Activated naive CD4-positive, alpha-beta T cell treated with anti-CD3 and anti-CD28 coated beads, Interleukin-2, amount 10 ng/mL, durations not matched to agents 7 days and 5 days (primary cell): ENCODE measurements at places on chromosomes 4 and X.

GRCh38 chrX:1903236-1903935, 288.5 kb downstream of the ASMT start:
- no peak overlapping the region for H3K4me3 ChIP-seq
- no peak for DNase-seq
- no peaks in the 10 kb centered on the region for H3K36me3 ChIP-seq
- H3K27ac ChIP-seq: no peak overlapping the region

DNA sequence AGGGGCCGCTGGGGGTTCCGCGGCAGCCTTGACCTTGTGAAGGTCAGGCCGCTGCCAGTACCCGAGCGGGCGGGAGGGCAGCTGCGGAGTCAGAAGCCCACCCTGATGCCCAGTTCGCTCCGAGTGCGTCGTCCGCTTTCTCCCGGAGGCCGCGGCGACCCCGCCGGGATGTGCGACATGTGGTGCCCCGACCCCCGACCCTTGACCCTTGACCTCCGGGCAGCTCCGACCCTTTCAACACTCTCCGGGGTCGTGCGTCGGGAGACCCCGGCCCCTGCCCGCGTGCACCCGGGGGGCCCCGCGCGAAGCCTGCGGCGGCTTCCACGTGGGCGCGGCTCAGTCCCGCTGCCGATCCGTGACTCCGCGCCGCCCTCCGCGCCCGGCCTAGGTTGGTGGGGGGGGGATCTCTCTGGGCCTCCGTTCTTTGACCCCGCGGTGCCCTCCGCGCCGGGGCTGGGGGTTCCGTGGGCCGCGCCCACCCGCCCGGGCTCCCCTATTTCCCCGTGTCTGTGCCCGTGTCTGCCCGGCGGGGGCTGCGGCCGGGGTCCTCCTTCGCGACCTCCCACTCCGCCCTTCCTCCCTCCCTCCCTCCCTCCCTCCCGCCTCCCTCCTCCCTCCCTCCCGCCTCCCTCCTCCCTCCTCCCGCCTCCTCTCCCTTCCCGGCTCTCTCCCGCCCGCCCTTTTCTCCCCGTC, 609 bp upstream of the SLC25A6 start:
- H3K27ac ChIP-seq: peak overlapping the region; percentile 97
- no peaks in the 10 kb centered on the region for H3K27me3 ChIP-seq
- peak overlapping the region; percentile 90 for H3K4me3 ChIP-seq
- DNase-seq: no peak

- H3K4me1 ChIP-seq: peaks cover 33% of the 10 kb centered on the region
- no peak overlapping the region for H3K4me3 ChIP-seq
- H3K27ac ChIP-seq: no peak overlapping the region
- no peaks in the 10 kb centered on the region for H3K36me3 ChIP-seq
These were observed 4.0 kb downstream of the PRPS1 start for GRCh38 chrX:107632346-107632745.

GRCh38 chr4:27215220-27215826, 354.7 kb downstream of the STIM2 start:
- no peaks in the 10 kb centered on the region for H3K4me1 ChIP-seq
- H3K27ac ChIP-seq: no peak overlapping the region
- no peak overlapping the region for H3K4me3 ChIP-seq
- DNase-seq: no peak
- no peaks in the 10 kb centered on the region for H3K27me3 ChIP-seq

DNA sequence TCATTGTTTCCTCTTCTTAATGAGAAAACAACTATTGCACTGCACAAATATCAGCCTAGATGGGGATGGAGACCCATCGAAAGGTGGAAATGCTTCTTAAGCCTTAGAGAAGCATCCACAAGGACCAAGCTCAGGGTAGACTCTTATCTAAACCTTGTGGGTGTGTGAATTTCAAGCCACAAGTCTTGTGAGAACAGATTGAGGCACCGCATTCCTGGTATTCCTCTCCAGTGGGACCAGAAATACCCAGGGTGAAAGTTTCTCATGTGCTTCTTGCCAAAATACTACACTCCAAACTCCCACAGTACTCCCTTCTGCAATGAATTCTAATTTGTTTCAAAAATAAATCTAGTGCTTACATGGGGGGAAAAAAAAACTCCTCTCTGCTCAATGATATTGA, 375.6 kb downstream of the PDGFC start:
- no peak overlapping the region for H3K27ac ChIP-seq
- DNase-seq: no peak
- no peak overlapping the region for H3K4me3 ChIP-seq
- H3K4me1 ChIP-seq: no peaks in the 10 kb centered on the region
- no peaks in the 10 kb centered on the region for H3K36me3 ChIP-seq

GRCh38 chr4:176549161-176549865, 229.5 kb downstream of the SPCS3 start:
- no peaks in the 10 kb centered on the region for H3K27me3 ChIP-seq
- H3K4me1 ChIP-seq: no peaks in the 10 kb centered on the region
- H3K27ac ChIP-seq: no peak overlapping the region
- no peak for DNase-seq
- no peaks in the 10 kb centered on the region for H3K36me3 ChIP-seq

DNA sequence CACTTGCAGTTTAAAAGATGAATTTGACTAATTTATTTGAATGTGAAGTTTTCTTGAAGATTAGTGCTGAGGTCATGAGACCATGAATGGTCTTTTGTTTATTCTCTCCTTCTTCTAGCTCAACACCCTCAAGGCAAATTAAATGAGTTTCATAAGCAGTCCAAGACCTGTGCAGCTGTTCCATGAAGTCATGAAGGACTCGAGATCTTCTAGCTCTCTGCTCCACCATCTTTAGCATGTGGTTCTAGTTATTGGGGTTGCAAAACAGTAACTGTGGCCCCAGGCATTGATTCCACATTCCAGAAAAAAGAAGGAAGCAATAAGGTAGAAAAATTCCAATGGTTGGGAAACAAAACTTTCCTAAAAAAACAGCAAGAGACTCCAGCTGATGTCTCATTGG, 84.2 kb upstream of the HS3ST1 start:
- H3K27ac ChIP-seq: no peak overlapping the region
- no peak for DNase-seq
- H3K36me3 ChIP-seq: no peaks in the 10 kb centered on the region
- H3K27me3 ChIP-seq: no peaks in the 10 kb centered on the region
- no peaks in the 10 kb centered on the region for H3K4me1 ChIP-seq
- no peak overlapping the region for H3K4me3 ChIP-seq

GRCh38 chrX:123357941-123358340, 173.9 kb downstream of the GRIA3 start:
- H3K4me1 ChIP-seq: no peaks in the 10 kb centered on the region
- H3K27me3 ChIP-seq: peaks cover 3% of the 10 kb centered on the region
- DNase-seq: no peak
- no peaks in the 10 kb centered on the region for H3K36me3 ChIP-seq

GRCh38 chr4:75745161-75745560, 20.8 kb downstream of the USO1 start:
- H3K4me1 ChIP-seq: no peaks in the 10 kb centered on the region
- DNase-seq: no peak
- no peak overlapping the region for H3K27ac ChIP-seq
- no peaks in the 10 kb centered on the region for H3K27me3 ChIP-seq

DNA sequence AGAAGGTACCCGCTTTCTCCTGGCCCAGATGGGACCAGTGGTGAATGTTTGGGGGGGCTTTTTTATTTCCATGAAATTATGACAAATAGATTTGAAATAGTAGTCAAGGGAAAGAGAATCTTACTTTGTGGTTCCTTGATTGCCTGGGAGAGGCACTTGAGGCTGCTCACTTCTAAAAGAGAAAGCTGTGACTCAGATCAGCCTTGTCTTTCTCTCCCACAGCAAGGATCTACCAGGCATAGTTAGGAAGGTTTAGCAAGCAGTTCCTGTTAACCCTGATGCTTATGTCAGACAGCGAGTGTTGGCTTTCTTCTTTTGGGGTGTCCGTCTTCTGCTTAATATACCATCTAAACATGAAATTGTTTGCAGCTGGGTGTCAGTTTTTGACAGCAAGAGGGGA, 114.5 kb downstream of the TSPAN7 start:
- H3K27ac ChIP-seq: no peak overlapping the region
- no peaks in the 10 kb centered on the region for H3K4me1 ChIP-seq
- DNase-seq: no peak
- H3K4me3 ChIP-seq: no peak overlapping the region
- peaks cover 7% of the 10 kb centered on the region for H3K27me3 ChIP-seq

GRCh38 chr4:2073808-2074481, 14.8 kb downstream of the NAT8L start:
- no peaks in the 10 kb centered on the region for H3K27me3 ChIP-seq
- H3K36me3 ChIP-seq: no peaks in the 10 kb centered on the region
- peak; percentile 10 for DNase-seq
- H3K4me3 ChIP-seq: no peak overlapping the region
- H3K27ac ChIP-seq: no peak overlapping the region
- no peaks in the 10 kb centered on the region for H3K4me1 ChIP-seq

- no peaks in the 10 kb centered on the region for H3K4me1 ChIP-seq
- H3K27ac ChIP-seq: no peak overlapping the region
- H3K27me3 ChIP-seq: peaks cover 4% of the 10 kb centered on the region
- no peak overlapping the region for H3K4me3 ChIP-seq
These were observed 146.2 kb downstream of the TEX11 start for GRCh38 chrX:70762285-70762684.

- peak; percentile 36 for DNase-seq
- H3K27me3 ChIP-seq: no peaks in the 10 kb centered on the region
- no peak overlapping the region for H3K4me3 ChIP-seq
- no peaks in the 10 kb centered on the region for H3K36me3 ChIP-seq
- no peak overlapping the region for H3K27ac ChIP-seq
- no peaks in the 10 kb centered on the region for H3K4me1 ChIP-seq
These were observed 25.4 kb upstream of the SLAIN2 start for GRCh38 chr4:48315728-48316630.

DNA sequence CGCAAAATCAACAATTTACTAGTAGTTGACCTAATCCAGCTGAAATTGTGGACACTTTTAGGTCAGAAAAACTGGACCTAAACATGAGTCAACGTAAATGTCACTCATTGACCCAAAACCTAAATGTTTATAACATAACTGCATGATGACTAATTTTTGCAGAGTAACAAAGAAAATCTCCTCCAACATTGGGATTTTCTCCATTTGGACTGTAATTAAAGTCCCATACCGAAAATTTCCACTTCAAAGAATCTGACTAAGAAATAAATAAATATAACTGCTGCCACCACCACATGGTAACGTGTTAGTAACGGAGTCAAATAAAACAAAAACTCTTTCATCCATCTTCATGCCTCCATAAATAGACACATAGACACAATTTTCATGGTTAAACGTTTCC, 1.9 kb downstream of the ADGRA3 start:
- no peak overlapping the region for H3K4me3 ChIP-seq
- no peak overlapping the region for H3K27ac ChIP-seq
- H3K27me3 ChIP-seq: peaks cover 15% of the 10 kb centered on the region
- H3K4me1 ChIP-seq: peaks cover 16% of the 10 kb centered on the region
- peaks cover 2% of the 10 kb centered on the region for H3K36me3 ChIP-seq
- DNase-seq: no peak

GRCh38 chrX:56963377-56963776, 32.0 kb downstream of the SPIN3 start:
- DNase-seq: peak; percentile 38
- no peak overlapping the region for H3K4me3 ChIP-seq
- H3K27ac ChIP-seq: no peak overlapping the region
- no peaks in the 10 kb centered on the region for H3K27me3 ChIP-seq

DNA sequence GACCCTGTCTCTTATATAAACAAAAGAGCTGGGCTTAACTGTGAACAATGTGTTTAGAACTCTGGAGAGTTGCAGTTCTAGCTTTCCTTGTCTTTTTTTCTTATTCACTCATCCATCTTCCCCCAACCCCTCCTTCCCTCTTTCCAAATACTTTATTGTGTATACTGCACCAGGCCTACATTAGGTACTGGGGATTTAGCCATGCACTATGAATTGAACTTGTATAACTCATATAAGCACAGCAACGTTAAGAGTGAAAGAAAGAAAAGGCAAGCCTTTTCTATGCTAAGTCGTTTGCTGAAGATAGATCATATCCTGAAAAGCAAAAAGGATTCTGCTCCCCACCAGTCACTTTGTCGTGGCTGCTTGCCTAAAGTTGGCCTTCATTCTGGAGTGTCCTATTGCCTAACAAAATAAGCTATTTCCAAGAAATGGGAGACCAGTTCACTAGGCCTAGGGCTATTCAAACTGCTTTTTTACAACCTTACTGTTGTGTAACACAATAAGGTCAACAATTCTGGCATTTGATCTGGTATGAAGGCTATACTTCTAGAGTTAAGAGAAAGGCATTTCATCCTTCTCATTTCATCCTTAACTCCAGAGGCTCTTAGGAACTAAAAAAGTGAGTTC, 32.2 kb downstream of the CCNI start:
- H3K27ac ChIP-seq: no peak overlapping the region
- H3K36me3 ChIP-seq: peaks cover 22% of the 10 kb centered on the region
- H3K4me1 ChIP-seq: peaks cover 4% of the 10 kb centered on the region
- no peak for DNase-seq
- H3K27me3 ChIP-seq: no peaks in the 10 kb centered on the region

GRCh38 chr4:157072002-157072401, 3.9 kb upstream of the GLRB start:
- no peaks in the 10 kb centered on the region for H3K36me3 ChIP-seq
- no peak for DNase-seq
- H3K27me3 ChIP-seq: peaks cover 16% of the 10 kb centered on the region
- H3K4me1 ChIP-seq: no peaks in the 10 kb centered on the region

- DNase-seq: no peak
- H3K27ac ChIP-seq: no peak overlapping the region
- peaks cover 8% of the 10 kb centered on the region for H3K4me1 ChIP-seq
- no peaks in the 10 kb centered on the region for H3K36me3 ChIP-seq
- peaks cover 18% of the 10 kb centered on the region for H3K27me3 ChIP-seq
These were observed 22.3 kb upstream of the SORCS2 start for GRCh38 chr4:7170012-7170411.

GRCh38 chr4:17324386-17324830, 187.5 kb downstream of the QDPR start:
- H3K36me3 ChIP-seq: no peaks in the 10 kb centered on the region
- DNase-seq: peak; percentile 56
- H3K4me1 ChIP-seq: peaks cover 9% of the 10 kb centered on the region
- H3K27ac ChIP-seq: no peak overlapping the region
- H3K27me3 ChIP-seq: peaks cover 23% of the 10 kb centered on the region
- no peak overlapping the region for H3K4me3 ChIP-seq

DNA sequence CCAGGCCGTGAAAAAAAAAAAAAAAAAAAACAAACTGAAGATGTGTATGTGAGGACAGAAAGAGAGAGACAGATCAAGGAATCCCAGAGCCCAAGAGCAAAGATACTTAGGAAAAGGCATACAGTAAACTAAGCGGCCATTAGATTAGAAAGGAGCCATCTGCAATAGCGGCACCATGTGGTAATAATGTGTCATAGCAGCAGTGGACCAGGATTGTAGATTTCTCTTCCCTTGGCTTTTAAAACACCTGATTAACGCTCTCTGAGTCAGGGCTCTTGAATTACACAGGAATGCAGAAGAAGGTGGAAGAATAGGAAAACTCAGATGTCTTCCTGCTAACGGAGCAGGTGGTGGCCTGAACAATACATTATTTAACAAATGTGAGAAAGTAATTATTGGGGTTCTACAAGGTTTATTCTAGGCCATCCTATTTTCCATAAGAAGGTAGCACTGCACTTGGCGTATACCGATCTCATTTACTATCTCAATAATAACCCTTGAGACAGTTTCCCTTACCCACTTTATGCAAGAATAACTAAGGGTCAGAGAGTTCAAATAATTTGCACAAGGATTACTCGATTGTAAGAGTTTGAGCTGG, 182.7 kb downstream of the KCNIP4 start:
- H3K4me1 ChIP-seq: peaks cover 5% of the 10 kb centered on the region
- H3K4me3 ChIP-seq: no peak overlapping the region
- peak; percentile 43 for DNase-seq
- no peaks in the 10 kb centered on the region for H3K27me3 ChIP-seq

- no peak overlapping the region for H3K4me3 ChIP-seq
- no peak for DNase-seq
- H3K27ac ChIP-seq: no peak overlapping the region
- no peaks in the 10 kb centered on the region for H3K36me3 ChIP-seq
- peaks cover 8% of the 10 kb centered on the region for H3K4me1 ChIP-seq
These were observed 18.1 kb downstream of the CLTRN start for GRCh38 chrX:15646543-15646942.
